ENCODE measurements at places on chromosomes 16 and 17.

DNA sequence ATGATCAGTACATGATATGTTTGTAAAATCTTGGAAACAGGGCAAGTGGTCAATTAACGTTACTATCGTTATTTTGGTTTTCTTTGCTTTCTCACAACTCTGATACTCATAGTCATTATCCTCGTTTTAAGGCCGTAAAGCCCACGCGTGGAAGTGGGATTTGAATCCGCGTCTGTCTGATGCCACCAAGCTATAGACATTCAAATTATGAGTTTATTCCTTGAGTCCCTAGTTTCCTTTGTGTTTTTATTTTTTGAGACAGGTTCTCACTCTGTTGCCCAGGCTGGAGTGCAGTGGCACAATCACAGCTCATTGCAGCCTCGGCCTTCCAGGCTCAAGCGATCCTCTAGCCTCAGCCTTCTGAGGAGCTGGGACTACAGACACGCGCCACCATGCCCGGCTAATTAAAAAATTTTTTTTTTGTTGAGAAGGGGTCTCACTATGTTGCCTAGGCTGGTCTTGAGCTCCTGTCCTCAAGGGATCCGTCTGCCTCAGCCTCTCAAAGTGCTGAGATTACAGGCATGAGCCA is 1.0 kb downstream of the DCTN5 start:
- no peak for DNase-seq

GRCh38 chr17:1077581-1077985 is 80.7 kb downstream of the TIMM22 start:
- DNase-seq, result no peak

GRCh38 chr17:82231562-82232321 is 2.9 kb downstream of the SLC16A3 start:
- DNase-seq, result peak; percentile 85

GRCh38 chr16:13896543-13897182 is 23.3 kb upstream of the ERCC4 start:
- no peak for DNase-seq

- DNase-seq, result no peak
Observed at GRCh38 chr16:79533292-79533691, 67.2 kb downstream of the MAF start.

- DNase-seq, result peak; percentile 69
Observed at GRCh38 chr17:75552425-75553294, 27.2 kb downstream of the LLGL2 start.

DNA sequence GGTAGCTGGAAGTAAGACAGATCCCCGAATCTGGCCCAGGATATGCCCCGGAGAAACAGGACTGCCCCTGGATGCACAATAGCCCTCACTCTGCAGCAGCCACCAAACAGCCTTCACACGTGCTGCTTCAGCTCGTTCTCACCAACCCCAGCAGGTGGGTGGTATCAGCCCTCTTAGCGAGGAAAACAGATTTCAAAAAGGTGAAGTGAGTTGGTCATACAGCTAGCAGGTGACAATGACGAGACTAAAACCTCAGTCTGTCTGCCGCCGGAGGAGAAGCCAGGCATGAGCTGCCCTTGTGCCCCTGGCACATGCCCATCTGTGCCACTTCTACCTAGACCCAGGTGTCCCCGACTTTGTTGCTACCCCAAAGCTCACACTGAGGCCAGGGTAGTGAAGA is 92.4 kb downstream of the YPEL2 start:
- DNase-seq, result no peak

DNA sequence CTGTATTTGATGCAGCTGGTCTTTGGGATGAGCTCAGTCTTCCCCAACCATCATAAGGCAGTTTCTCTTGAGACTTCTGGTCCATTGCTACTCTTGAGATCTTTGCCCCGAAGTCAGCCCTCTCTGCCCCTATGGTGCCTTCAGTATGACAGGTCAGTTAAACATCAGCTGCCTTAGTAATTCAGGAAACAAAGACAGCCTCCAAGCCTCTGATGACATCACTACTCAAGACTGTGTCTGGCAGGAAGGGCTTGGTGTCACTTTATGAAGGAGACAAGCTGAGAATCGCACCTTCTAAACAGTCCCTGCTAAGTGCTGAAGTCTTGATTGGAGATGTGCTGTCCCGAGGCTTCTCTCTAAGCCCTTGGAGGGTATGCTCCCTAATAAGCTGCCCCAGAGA is 104.9 kb upstream of the TBX2 start:
- DNase-seq, result no peak

GRCh38 chr16:2734844-2735515 is 15.0 kb upstream of the PRSS27 start:
- no peak for DNase-seq

DNA sequence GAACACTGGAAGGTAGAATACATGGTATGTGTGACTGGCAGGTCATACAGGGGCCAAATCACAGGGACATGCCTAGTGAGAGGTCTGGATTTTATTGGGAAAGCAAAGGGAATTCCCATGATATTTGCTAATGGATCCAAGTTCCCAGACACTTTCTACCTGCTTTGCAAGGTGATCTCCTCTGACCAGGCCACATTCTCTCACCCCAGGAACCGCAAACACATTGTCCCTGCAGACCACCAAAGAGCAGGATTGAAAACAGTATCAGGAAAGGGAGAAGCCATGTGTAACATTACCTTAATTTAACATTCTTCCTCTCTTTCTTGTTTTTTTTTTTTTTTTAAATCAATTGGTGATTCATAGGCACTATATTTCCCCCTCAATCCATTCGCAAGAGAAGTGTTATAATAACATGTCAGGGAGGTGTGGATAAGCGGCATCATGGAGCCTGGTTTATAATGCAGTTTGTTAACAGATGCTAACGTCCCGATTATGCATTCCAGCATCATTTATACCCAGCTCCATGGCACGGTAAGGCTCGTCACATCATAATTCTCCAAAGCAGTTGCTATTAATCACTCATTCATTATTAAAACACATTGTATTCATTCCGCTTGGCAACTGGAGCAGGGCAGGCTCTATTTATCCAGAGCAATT is 155.1 kb upstream of the CCL2 start:
- DNase-seq, result no peak

GRCh38 chr17:4490109-4490591 is 8.5 kb upstream of the SPNS2 start:
- DNase-seq, result no peak

DNA sequence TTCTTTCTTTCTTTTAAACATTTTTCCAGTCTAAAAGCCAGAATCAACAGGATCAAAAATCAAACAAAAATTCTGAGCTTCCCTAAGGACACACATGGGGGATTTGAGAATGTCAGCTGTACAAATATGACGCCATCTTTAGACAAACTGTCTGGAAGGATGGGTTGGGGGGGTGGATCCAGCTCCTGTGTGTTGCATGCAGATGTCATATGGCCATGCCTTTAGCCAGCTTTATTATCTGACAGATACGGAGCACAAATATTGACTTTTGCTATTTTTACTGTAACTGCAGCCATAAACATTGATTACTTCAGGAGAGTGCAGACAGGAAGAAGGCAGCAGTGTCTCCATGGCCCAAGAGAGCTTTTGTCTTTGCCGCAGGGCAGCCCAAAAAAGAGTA is 279.4 kb upstream of the ELAC2 start:
- no peak for DNase-seq

GRCh38 chr16:88014252-88014781 is 63.1 kb downstream of the BANP start:
- DNase-seq, result no peak

- DNase-seq, result peak; percentile 92
Observed at GRCh38 chr17:75046407-75047289, at the start of the genes ATP5PD and KCTD2. Gene ATP5PD, minus strand, starts transcription at chr17:75046969. Its CDS starts 4,319 bp downstream, at chr17:75042650. Gene KCTD2, plus strand, starts transcription at chr17:75047225. Its CDS starts 26 bp downstream, at chr17:75047251.

GRCh38 chr16:30934827-30935557 is 11.6 kb downstream of the FBXL19 start:
- no peak for DNase-seq

DNA sequence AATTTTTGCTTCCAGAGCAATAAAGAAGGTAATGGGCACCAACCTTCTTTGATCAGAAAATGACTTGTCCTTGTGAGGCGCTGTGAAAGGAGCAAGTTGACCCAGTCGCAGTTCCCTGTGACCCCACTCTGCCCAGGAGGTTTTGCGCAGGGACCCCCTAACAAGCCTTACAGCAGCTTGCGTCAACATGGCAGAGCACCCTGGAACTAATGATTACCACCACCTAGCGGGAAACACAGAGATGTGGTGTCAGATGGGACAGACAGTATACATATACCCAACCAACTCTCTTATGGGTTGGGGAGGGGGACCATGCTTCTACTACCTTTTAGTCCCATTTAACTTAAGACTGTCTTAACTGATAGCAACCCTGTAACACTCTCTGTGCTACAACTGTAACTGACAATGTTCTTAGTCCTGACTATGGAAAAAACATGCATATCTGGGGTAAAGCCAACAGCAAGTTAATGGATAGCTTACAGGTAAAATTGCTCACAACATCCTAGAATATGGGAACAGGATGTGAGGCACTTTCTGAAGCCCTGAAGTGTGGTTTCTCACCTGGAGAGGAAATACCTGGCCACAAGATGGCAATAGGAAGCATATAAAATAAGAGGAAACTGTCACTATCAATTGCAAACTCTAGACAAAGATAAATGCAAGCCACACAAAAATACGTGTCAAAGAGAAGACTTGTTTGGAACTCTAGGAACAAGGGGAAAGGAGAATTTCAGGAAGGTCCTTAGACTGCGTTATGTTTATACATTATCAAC is 3.0 kb downstream of the KARS1 start:
- DNase-seq, result no peak

DNA sequence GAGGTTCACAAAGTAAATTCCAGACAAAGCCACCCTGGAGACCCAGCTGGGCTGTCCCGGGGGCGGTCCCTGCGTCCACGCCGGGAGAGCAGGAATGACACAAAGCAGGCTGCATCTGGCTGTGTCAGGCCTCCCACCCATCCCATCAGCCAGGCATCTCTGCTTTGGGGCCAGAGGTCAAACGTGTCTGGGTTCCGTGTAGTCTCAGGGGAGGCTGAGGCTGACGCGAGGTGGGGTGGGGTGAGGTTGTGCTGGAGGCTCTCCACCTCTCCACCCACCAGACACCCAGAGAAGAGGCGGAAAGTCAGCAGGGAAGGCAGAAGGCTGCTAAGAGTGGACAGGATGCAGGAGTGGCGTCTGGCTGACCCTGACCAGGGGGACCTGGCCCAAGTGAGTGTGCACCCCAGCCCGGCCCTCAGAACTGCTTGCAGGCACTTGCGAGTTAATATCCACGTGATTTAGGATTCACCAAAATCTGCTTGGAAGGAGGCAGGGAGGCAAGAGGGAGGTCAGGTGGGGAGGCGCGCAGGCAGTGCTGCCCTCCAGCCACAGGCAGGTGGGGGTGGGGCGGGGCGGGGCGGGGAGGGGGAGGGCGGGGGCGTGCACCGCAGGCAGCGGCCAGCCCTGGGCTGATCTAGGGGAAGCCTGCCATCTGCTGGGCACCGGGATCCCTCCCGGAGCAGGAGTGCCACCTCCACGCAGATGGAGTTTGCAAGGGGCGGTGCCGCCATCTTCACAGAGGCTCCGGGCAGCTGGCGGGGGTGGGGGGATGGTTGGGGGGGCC is 44.3 kb downstream of the TBC1D16 start:
- peak; percentile 62 for DNase-seq

DNA sequence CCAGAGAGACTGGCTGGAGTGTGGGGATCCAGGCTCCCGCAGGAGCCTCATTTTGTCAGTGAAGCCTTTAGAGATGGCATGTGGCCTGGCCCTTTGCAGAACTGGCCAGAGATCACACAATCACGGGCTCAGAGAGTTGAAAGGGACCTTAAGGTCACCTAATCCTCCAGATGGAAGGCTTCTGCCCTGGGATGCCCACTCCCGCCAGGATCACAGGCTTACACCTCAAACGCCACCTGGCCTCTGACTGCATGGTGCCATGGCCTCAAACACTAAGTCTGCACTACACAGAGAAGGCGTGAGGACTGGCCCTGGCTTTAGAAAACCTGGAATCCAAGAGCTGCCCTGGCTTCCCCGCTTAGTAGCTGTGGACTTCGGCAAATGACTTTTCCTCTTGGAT is 306.8 kb upstream of the CCL2 start:
- DNase-seq, result no peak

GRCh38 chr17:68061512-68062313 is 26.2 kb downstream of the KPNA2 start:
- no peak for DNase-seq

- no peak for DNase-seq
Observed at GRCh38 chr16:20901068-20901435, 481 bp downstream of the LYRM1 start.

DNA sequence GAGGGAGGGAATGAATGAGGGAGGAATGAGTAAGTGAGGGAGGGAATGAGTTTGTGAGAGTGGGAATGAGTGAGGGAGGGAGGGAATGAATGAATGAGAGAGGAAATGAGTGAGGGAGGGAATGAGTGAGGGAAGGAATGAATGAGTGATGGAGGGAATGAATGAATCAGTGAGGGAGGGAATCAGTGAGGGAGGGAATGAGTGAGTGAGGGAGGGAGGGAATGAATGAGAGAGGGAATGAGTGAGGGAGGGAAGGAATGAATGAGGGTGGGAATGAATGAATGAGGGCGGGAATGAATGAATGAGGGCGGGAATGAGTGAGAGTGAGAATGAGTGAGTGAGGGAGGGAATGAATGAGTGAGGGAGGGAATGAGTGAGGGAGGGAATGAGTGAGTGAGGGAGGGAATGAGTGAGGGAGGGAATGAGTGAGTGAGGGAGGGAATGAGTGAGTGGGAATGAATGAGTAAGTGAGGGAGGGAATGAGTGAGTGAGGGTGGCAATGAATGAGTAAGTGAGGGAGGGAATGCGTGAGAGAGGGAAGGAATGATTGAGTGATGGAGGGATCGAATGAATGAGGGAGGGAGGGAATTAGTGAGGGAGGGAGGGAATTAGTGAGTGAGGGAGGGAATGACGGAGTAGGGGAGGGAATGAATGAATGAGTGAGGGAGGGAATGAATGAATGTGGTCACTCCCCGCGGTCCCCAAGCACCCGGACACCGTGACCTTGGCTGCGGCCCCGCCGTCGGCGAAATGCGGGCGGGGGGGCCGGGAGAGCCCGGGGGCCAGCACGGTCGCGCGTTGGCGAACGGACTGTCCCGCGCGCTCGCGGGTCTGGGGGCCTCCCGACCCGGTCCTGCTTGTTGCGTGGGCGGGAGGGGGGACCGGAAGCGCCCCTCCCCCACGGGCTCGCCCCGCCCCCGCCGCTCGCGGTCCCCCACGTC is 1.1 kb upstream of the UBE2I start:
- peak; percentile 50 for DNase-seq

DNA sequence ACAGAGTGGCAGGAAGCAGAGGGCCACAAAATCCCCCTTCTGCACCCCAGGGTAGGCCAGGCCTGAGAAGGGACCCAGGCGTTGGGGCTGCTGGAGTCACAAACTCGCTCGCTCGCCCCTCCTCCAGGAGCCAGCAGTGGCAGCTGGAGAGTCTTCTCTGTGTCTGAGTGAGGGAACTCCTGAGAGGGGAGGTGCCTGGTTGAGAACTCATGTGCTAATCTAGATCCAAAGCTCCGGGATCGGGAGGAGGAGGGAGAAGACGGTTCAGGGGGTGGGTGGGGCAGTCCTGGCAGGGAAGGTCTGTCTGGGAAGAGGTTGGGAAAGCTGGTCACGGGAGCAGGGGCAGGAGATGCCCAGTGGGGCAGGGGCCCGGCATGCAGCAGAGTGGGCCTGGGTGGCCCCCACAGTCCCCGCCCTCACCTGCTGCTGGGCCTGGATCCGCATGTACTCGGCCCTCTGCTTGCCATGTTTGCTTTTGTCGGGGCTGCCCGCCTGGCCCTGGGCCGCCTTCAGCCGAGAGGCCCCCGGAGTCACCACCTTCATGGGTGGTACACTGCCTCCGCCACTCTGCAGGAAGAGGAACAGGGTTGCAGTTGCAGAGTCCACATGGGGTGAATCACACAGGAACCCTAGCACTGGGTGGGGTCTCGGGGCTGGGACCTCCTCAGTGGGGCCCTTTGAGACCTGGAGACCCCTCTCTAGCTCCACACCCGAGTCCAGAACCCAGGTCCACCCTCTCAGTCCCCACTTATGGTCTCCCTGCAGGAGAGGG is 62.2 kb downstream of the SRCIN1 start:
- DNase-seq, result no peak

- DNase-seq, result no peak
Observed at GRCh38 chr17:50918933-50919296, 52.8 kb upstream of the TOB1 start.
